ENCODE measurements at places on chromosomes 2 and 18.

DNA sequence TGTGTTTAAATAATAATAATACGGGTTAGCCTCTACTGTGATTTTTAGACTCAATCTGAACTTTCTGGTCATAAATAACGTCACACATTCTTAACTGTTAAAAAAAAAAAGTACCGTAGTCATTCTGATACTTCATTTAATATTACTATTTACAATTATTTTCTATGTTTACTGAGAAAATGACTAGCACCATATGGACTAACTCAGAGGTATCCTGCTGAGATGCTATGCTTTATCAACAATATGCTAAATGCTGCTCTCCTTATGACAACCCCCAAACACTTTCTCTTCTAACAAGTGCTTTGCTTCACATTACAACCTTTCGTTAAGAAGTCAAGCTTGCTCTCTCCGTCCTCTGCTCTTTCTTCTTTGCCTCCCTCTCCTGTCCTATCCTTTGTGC is 182.1 kb downstream of the AFF3 start:
- DNase-seq, result no peak

DNA sequence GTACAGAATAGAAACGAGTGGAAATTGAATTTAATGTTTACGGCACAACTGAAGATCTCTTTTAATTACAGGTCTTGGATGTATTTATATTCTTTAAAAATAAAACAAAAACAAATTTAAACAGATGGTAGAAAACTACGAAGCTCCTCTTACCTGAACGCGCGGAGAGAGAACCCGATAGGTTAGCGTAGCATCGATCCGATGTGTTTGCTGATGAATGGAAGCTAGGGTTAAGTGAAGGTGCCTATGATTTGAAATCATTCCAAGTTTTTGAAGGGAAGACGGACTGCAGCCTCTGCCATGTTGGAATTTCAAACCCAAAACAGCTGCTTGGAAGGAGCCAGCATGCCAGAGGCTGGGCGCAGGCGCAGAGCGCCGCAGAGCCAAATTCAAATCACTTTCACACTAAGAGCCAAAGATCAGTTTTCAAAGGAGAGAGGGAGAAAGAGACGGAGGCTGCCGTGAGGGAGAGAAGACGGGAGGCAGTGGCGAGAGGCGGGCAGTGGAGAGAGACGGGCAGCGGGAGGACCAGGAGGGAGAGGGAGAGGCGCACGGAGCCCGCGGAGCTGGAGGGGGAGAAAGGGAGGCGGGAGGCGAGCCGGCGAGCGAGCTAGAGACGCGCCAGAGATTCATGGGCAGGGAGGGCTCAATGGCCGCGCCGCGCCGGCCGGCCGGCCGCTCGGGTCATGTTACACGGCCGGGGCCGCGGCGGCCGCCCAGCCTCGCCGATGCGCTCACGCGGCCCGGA is at the start of gene FIGN:
Gene FIGN (minus strand): TSS at position 324 of the 748 bp plus-strand sequence. CDS start 1,081 bp downstream, outside the sequence.
- no peak for DNase-seq

DNA sequence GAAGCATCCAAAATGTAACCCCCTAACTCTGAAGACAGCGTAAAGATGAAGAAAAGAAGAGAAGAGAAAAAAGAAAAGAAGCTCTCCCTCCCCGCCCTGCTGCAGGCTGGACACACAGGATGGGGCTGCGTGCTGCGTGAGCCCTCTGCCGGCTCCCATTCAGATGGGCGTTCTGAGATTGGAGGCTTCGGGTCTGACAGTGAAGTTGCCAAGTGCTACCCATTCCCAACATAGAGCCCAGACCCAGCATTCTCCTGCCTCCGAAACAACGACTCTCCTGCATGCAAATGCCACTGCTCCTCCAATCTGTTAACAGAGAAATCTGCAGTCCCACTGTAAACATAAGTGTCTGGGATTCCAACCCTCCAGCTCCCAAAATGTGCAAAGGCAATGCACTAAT is 234.9 kb downstream of the BCL11A start:
- no peak for DNase-seq

DNA sequence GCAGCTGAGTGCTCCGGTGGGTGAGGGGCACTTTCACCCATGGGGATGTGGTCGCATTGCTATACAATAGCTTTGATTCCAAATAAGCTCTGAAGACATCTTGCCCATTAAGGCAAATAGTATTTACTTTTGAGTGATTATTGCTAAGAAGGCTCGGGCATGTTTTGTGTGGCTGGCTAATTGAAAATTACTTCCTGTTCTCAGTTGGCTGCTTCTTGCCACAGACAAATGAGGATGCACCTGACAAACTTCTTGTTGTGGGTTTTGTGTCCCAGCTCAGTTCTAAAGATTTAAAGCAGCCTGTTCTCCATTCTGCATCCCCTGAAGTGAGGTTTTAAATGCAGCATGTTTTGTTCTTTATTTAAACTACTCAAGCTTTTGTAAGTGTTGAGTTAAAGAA is 88.3 kb downstream of the KCNS3 start:
- DNase-seq, result no peak

- no peak for DNase-seq
These were observed 75.7 kb upstream of the RAB6C start for GRCh38 chr2:129903586-129904425.

- no peak for DNase-seq
These were observed 4.1 kb upstream of the RBM45 start for GRCh38 chr2:178108176-178108575.

DNA sequence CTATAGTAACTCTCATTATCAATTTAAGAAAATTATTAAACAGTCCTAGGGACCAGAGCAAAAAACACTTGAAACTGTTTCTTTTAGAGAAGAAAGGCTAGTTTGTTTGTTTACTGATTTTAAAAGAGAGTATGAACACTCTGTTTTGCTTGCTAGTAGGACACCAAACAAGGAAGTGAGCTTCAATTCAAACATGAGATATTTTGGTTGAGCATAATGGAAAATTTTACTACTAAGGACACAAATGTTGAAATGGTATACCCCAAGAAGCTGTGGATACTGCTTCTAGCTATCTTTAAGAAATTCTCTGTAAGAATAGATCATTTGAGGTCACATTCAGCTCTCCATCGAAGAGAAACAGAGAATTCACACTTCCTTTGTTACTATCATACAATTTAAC is 216.3 kb upstream of the SMAD7 start:
- DNase-seq, result no peak

- DNase-seq, result no peak
These were observed 923 bp downstream of the TEKT4 start for GRCh38 chr2:94872088-94872618.

GRCh38 chr2:181095486-181095885 is 115.1 kb downstream of the UBE2E3 start:
- no peak for DNase-seq

DNA sequence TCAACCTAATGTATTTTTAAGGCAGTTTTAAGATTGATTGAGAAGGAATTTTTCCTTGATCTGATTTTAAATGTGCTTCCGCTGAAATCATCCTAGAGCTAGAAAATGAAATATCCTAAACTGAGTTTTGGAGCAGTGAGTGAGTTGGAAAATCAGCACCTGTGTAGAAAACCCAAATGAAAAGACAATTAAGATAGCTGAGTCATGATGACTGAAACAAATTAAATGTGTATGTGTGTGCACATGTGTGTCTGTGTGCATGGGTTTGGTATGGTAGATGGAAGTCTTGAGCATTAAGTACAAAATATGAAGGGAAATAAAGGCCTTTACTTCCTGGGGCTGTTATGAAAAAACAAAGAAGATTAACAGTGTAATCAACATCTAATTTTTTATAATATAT is 394.6 kb upstream of the MAP2 start:
- no peak for DNase-seq

- DNase-seq, result no peak
These were observed 216.7 kb downstream of the GBX2 start for GRCh38 chr2:235951493-235951892.

DNA sequence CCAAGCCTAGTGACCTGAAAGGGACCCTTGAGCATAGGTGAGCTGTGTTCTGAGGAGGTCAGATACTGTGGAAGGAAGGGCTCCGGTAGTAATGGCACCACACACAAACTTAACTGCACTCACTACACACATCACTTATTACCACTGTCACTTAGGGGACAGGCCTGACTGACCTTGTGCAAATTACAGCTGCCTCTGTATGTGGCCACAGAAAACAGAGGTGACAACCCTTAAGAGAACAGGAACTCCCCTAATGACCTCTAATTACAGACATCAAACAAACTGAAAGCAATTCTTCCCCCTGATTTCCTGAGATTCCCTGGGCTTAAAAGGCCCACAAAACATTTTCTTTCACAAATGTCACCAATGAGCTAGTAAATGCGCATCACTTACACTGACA is 360.6 kb downstream of the RND3 start:
- DNase-seq, result no peak

- no peak for DNase-seq
These were observed 546.3 kb upstream of the NETO1 start for GRCh38 chr18:73414069-73414468.

- no peak for DNase-seq
These were observed 24.8 kb upstream of the TFCP2L1 start for GRCh38 chr2:121309801-121310200.

- no peak for DNase-seq
These were observed 4.3 kb downstream of the AAK1 start for GRCh38 chr2:69639266-69639665.

GRCh38 chr2:72833084-72833714 is 7.4 kb upstream of the EXOC6B start:
- peak; percentile 12 for DNase-seq

- peak; percentile 52 for DNase-seq
These were observed 37.6 kb downstream of the C18orf63 start for GRCh38 chr18:74353169-74353775.

DNA sequence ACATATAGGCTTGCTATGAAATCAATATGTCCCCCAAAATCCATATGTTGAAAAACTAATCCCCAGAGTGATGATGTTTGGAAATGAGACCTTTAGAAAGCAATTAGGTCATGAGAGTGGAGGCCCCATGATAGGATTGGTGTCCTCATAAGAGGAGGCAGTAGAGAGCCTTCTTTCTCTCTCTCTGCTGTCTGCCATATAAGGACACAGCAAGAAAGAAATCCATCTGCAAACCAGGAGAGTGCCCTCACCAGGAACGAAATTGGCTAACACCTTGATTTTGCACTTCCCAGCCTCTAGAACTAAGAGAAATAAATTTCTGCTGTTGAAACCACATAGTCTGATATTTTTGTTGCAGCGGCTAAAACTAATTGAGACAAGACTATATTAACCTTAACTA is 89.5 kb downstream of the NBAS start:
- DNase-seq, result no peak

GRCh38 chr2:113056521-113056920 is 2.5 kb upstream of the IL36RN start:
- DNase-seq, result no peak

- no peak for DNase-seq
These were observed 13.4 kb upstream of the GLS start for GRCh38 chr2:190867212-190867611.

DNA sequence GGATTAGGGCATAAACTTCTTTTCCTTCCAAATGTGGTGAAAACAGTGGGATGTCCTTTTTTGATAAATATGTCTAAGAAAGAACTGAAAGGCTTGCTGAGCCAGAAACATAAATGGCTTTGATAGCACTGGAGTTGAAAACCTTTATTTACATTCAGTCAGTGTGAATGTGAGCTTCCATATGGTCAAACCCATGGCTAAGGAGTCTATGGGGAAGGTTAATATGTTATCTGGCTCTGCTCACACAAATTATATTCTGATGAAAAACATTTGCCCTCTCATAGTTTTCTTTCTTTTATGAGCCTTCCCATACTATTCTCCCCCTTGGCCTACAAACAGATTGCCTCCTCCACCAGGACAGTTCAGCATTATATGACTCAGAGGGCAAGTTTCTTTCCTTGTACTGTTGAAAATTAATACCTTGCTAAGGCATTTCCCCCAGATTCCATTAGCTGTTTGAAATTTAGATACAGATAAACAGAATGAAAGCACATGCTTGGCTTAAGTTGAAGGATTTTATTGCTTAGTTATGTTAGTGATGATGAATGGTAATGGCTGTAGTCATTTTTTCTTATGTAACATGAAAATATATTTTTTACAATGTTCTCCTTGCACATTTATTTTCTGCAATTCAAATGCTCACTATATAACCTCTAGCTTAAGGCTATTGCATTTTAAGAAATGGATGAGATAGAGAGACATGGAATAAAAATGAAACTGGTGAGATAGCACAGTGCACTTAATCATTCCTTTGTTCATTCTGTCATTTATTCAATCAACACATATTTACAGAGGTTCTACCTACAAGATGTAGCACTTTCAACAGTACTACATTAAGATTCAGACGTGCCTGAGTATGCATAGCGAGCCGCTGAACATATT is 544.1 kb downstream of the LRRTM4 start:
- DNase-seq, result no peak

DNA sequence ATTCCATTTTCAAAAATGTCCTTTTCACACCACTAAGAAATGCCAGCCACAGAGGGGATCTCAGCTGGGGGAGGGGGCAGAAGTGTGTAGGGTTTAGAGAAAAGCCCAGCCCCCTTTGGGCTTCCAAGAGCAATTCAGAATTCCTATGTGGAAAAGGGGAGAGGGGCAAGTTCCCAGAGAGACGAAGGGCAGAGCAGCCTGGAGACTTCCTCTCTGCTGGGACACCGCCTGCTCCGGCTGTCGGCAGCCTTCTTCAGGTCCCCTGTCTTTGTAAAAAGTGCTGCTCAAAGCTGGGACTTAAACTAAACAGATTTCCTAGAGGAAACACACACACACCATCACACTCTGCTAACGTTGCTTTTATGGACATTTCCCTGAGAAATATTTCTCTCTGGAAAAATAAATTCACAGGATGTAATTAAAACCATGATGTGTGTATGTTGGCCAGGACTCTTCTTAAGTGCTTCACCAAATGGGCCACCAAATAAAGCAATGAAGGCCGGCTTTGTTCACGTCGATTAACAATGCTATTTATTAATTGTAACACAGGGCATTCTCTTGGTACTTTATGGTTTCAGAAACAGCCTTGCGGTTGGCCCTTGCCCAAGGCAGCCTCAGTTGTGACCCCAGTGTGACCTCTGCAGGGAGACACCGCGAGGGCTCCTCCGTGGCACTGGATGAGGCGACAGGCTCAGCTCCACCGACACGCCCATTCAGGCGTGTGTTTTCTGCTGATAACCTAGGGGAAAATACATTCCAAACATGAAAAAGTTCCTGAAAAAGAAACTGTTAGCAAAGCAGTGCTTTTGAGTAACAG is 5.6 kb upstream of the ASB1 start:
- DNase-seq, result no peak

GRCh38 chr2:212984129-212984528 is 167.3 kb downstream of the IKZF2 start:
- no peak for DNase-seq

DNA sequence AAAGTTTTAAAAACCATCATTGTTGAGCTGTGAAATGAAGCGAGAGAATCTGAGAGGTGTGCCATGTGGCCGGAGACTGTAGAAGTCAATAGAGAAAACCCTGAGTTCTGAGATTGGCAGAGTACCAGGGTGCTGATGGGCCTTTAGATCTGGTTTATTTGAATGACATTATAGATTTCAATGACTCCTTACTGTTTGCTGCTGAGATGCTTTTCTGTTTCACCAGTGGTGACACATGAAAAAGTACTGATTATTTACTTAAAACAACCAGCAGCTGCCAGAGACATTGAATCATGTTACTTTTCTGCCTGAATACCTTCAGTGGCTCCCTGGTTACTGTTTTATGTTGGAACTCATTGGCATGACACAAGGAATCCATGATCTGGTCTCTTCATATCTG is 602.7 kb upstream of the ZNF804A start:
- no peak for DNase-seq

- no peak for DNase-seq
These were observed 110.6 kb downstream of the PLEKHM3 start for GRCh38 chr2:207914716-207915115.

GRCh38 chr2:120298173-120298835 is 45.7 kb downstream of the RALB start:
- DNase-seq, result no peak
